ENCODE measurements at places on chromosomes 5 and 9.

DNA sequence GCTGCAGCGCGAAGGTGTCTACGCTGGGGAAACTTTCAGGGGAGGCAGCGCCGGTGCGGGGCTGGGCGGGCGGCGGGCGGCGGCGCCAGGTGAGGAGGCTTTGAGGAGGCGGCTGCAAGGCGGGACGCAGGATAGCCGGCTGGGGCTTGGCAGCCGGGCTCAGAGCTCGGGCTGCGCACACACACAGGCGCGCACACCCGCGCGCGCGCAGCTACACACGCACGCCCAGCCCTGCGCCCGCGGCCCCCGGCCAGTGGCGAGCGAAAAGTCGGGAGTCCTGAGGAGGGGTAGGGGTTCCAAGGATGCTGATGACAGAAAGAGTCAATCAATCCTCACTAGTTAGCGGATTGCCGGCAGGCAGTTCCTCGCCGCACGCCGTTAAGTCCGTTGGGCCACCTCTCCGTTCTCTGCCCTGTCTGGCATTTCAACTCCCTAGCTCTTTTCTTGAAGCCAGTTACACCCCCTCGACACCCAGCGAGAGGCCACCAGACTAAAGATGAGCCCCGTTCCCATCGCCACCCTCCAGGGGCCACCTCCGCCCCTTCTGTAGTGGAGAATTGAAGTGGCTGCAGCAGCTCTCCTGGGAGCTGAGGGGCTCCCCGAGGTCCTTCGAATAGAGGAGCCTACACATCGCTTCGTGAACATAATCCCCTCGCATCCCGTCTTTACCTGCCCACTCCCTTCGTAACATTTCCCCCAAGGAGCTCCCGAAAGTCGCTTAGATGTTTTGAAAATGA, 1640.3 kb upstream of the C9orf72 start:
- no peak for DNase-seq

DNA sequence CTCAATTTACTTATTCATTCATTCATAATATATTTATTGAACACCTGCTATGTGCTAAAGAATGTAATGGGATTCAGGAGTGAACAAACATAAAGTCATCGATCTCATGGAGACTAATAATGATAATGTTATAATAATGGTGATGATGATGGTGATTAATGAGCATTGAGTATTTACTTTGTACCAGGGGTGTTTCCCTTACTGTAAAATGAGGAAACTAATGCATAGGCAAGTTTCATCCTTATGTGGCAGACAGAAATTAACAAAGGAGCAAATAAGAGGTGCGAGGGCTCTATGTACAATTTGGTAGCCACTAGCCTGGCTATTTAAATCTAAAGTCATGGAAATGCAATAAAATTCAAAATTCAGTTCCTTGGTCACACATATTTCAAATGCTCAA, 11.1 kb upstream of the LCP2 start:
- DNase-seq: no peak

- DNase-seq: no peak
These were observed 78.2 kb upstream of the SMIM23 start for GRCh38 chr5:171707442-171707792.

GRCh38 chr5:118029807-118030206, 958.5 kb downstream of the DTWD2 start:
- DNase-seq: no peak

DNA sequence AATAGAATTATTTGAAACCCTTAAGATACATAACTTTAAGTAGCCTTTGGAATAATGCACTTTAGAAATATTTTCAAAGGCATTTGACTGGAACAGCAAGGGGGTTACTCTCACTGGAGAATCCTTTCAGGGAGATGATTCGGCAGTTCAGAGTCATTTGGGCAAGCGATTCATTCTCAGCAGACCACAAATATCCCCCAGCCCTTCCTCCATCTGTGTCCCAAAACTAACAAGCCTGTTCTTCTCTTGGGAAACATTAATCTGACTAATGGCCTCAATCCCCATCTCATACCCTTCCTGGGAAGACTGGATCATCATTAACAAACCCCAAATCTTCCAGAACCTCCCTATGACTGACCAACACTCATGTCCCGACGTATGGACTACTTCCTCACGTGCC, 65.8 kb upstream of the S1PR3 start:
- no peak for DNase-seq
